ENCODE measurements at places on chromosomes 2 and 18. TPM values are rescaled to one million over a fixed set of nuclear protein-coding genes. Genes with fewer than 3 reads are reported as not detected.

The TMEM150A gene
- 2.3 TPM for total RNA-seq

The MAP2 gene
- 2.5 TPM for total RNA-seq

The RAB31 gene
- total RNA-seq, result 10.1 TPM

The TNFRSF11A gene
- total RNA-seq, result 5.4 TPM

GRCh38 chr2:172252154-172252553 is 149.5 kb upstream of the DLX2 start:
- DNase-seq, result no peak

GRCh38 chr2:114550364-114550763 is 107.9 kb downstream of the DPP10 start:
- DNase-seq, result no peak

DNA sequence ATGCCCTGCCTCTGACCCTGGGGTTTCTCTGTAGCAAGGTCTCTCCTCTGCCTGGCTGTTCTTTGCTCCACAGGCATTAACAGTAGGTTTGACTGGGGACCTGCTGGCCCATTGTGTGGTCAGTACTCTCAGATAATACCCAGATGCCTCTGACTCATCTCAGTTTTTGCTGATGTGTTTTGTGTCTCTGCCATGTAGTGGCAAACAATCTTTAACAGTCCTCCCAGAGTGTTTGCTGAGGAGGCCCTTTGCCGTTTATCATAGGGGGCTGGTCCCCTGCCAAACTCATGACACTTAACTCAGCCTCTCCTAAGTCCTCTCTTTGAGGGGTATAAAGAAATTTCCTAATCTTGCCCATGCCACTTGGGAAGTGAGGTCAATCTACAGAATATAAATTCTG is 793.7 kb upstream of the FANCL start:
- no peak for DNase-seq

GRCh38 chr2:209619782-209620181 is 151.8 kb upstream of the UNC80 start:
- no peak for DNase-seq

DNA sequence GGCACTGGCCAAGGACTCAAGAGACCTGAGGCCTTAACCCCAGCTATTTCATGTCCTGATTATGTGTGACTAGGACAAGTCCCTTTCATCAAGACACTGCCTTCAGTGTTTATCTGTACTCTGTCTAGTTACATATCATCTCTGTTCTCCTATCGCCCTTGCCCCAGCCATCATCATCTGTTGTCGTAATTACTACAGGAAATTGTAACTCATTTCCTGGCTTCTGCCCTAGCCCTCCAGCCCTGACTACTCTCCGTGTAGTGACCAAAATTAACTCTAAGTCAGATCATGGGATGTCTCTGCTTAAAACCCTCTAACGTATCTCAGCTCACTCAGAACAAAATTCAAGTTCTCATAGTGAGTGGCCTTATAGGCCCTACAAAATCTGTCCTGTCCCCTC is 49.3 kb upstream of the LAPTM4A start:
- no peak for DNase-seq

DNA sequence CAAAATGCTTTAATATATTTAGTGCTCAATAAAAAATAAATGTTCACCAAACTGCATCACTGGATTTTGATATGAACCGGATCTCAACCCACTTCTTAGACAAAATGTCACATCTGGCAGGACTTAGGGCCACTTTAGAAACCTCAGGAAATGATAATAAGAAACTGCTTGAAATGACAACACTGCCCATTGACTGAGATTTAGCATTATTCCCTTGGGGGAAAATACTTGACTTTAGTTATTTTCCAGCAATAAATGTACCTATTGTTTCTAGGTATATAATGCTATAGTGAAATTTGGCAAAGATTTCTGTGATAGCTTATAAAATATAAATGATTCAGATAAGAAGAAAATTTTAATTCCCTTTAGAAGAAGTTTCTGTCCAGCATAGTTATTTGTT is 195.1 kb downstream of the ICOS start:
- no peak for DNase-seq
